ENCODE measurements at places on chromosomes 3 and 15.

DNA sequence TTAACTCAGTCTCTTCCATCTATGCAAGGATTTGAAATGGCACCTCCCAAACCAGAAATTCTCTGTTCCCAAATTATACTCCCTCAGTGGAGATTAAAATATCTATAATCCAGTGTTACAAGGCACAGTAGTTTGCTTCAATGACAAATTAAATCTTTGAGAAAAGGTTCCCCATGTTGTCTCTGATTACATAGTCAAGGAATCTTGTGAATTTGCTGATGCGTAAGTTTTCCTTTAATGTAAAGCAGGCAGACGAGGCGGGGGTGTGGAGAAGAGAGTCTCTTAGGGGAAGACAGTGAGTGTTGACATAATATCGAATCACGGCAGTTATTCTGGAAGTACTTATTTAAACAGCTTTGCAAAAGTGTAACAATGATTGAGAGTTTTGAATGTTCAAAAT, 236.4 kb upstream of the RARB start:
- DNase-seq, result no peak

GRCh38 chr3:184240384-184241140, 8.2 kb downstream of the ALG3 start:
- DNase-seq, result no peak

DNA sequence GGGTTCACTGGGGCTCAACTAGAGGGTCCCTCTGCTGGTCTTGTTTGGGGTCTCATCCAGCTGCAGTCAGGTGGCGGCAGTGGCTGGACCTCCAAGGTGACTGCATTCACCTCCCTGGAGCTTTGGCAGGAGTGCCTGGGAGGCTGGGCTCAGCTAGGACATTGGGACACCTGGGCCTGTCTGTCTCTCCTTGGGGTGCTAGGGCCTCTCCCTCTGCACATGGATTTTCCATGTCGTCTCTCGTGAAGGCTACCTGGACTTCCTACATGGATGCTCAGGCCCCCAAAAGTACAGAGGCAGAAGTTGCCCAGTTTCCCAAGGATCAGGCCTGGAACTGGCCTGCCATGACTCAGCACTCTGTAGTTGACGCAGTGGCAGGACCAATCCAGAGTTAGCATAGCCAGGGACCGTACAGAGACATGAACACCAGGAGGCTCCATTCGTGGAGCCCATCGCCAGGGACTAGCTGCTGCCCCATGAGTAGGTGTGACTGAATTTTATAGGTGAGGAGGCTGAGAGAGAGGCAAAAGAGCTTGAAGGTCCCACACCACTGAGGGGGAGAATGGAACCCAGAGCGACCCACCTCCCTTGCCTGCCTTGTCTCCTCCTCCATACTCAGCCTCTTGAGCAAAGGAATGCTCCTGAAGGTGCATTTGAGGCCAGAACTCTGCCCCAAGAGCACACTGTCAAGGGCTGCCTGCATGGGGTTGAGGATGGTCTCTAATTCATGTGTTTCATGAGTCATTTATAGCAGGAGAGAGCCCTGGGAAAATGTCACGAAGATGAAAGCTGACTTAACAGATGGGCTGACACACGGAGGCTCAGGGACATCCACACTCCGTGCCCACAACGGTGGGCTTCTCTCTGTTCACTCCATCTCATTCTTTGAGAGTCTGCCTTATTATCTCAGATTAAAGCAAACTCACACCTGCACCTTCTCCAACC, 13.0 kb upstream of the ALDH1A3 start:
- peak; percentile 46 for DNase-seq

DNA sequence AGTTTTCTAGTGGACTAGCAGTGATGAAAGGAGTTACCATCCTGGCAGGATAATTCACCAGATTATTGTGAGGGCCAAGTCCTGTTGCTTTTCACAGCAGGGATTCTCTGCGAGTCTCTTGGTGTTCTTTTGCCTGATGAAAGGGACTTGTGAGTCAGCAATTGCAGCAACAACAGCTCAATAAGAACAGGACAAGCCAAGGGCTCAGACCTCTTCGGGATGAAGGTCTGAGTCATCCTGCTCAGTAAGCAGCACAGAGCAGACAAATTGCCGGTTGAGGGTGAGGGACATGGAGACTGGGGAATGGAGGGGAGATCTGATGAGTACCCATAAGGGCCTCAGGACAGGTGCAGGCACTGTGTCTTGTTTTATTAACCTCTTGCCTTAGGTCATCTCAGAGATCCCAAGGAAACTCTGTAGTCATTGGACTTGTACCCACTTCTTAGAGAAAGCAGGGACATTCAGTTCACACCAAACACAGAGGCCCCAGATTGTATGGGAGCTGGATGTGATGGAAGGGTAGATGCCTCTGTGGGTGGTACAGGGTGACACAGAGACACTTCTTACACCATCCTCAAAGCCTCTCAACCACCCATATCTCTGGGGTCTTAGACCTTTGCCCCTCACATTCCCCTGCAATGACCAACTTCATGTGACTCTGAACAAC, 173.8 kb upstream of the TLE3 start:
- DNase-seq, result peak; percentile 92

GRCh38 chr15:39593071-39593655, 12.3 kb downstream of the THBS1 start:
- no peak for DNase-seq

GRCh38 chr15:81303244-81304225, 20.4 kb downstream of the STARD5 start:
- DNase-seq, result no peak

DNA sequence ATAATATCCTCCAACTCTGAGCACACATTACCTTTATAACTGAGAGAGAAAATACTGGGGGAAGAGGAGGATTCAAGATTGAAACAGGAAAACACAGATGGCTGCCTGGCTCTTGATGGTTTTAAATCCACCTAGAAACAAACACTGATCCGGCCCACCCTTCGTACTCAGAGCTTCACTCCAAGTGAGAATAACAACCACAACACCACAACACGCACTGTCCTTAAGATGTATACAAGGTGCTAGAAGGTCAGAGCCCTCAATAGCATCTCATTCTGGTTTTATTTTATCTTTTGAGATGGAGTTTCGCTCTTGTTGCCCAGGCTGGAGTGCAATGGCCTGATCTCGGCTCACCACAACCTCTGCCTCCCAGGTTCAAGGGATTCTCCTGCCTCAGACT, 9.9 kb downstream of the IP6K2 start:
- DNase-seq, result no peak

DNA sequence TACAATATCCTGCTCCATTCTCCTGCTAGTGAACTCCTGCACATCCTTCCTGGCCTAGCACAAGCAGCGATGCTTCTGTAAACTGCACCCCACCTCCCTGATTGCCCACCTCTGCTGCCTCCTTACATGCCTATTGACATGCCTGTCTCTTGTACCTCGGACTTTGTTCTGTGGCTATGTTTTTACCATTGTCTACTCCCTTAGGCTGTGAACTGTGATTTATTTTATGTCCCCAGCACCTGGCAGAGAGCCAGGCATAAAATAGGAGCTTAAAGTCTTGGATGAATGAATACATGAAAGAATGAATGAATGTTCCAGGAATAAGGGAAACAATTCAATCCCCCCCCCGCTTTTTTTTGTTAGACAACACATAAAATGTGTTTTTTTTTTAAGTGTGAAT, 210.0 kb downstream of the MYRIP start:
- DNase-seq, result no peak

DNA sequence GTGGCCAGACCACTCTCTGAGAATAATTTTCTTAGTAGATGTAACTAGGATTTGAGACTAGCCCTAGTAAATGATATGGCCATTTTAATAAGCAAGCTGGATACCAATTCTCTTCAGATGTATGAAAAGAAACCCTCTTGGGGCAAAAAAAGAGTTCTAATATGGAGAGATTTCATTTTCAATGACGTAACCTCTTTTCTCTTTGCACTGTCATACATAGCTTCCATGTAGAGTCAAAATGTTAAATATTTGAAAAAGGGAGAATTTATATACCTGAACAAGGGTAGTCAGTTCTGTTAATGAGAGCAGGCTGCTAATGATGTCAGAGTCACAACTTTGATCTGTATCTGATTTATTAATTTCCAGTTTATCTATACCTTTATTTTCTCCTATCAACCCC, 120.0 kb downstream of the KBTBD8 start:
- DNase-seq, result no peak

DNA sequence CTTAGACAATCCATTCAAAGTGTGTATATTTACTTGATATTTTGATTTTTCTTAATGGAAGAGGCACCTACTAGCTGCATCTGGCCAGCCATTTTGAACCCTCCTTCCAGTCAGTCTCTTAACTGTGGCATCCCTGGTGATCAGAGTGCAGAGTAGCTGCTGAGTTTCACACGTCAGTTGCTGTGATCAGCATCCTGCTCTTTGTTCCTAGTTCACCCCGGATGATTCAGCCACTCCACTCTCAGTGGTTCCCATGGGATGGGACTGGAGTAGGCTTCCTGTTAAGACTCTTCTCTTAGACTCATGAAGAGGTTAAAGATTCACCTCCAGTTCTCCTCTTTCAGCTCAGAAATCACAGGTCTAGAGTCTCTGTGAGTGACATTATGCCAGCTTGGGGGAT, 75.8 kb downstream of the STXBP5L start:
- DNase-seq, result no peak

GRCh38 chr3:42702066-42702951, at the start of gene HHATL:
Gene HHATL, minus strand, starts transcription at chr3:42702798. Its CDS starts 1,972 bp downstream, at chr3:42700826.
- DNase-seq, result no peak

DNA sequence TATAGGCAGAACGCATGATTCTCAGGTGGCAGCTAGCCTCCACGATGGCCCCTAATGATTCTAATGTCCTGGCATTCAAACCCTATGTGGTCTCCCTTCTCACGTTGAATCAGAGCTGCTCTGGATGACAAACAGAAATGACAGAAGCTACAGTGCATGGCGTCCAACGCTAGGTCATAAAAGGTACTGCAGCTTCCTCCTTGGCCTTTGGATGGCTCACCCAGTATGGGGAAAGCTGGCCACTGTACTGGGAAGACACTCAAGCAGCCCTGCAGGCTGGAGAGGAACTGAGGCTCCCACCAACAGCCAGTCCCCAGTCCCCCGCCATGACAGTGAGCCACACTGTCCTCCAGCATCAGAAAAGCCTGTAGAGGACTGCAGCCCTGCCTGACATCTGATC, 286.3 kb downstream of the FAM43A start:
- DNase-seq, result no peak

DNA sequence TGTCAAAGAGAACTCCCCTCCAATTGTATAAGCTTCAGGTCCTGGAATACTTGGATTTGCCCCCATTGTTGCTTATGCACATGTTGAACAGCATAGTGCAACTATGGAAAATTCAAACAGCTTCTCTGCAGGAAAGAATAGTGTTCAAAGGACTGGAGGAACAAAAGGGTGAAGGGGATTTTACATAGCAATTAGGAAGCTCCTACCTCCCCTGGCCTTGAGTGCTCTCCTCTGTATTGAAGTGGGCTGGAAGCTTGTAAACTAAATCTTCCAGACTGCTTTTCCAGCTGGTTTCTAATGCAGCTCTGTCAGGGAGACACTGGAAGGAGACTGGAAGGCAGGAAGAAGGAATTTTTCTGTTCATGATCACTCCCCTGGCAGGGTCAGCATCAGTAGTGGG, 7.2 kb upstream of the ELP6 start:
- no peak for DNase-seq

DNA sequence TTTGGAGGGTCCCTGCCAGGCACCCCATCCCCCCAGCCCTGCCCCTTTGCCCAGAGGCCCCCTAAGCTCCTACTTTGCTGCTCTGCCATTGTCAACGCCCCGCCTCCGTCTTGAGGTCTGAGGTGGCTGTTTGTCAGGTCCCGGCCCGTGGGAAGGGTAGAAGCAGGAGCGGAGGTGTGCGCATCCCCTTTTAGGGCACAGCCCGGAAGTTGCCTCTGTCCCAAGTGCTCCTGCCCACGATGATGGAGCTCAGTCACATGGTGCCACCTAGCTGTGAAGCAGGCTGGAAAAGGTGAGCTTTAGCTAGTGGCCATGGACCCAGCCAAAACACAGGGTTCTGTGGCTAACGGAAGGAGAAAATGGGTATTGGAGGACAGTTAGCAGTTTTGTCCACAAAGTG, 28.5 kb upstream of the LCTL start:
- DNase-seq, result no peak

DNA sequence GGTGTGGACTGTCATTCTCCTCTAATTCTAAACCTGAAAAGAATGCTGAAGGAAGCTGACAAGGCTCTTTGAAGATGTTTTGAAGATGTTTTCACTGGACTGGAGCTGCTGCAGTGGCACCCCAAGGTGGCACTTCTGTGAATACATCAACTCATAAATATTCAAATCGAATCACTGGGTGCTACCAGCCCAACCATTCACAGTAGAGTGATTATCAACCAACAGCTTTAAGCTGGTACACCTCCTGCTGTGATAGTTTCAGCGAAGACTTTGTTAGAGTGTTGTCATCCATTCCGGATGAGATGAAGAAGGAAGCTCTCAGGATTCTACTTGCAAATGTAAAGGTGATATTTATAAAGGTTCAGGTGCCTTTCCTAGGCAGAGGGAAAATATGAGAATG, 106.6 kb downstream of the LSAMP start:
- DNase-seq, result no peak

DNA sequence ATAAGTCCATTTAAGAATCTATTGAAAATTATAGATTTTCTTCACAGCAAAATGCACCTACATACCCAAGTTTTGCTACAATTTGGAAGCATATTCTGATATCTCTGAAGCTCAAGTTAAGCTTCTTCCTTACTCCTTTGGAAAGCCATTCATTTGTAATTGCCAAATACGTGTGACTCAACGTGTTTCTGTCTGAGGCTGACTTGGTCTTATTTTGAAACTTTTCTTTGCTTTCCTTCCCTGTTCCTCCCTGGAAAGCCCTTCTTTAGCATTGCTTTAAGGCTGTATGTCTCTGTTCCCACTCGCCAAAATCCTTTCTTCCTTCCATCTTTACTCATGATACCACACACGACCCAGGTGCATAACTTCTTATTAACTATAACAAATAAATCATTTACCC, 232.0 kb downstream of the ZBBX start:
- DNase-seq, result no peak

DNA sequence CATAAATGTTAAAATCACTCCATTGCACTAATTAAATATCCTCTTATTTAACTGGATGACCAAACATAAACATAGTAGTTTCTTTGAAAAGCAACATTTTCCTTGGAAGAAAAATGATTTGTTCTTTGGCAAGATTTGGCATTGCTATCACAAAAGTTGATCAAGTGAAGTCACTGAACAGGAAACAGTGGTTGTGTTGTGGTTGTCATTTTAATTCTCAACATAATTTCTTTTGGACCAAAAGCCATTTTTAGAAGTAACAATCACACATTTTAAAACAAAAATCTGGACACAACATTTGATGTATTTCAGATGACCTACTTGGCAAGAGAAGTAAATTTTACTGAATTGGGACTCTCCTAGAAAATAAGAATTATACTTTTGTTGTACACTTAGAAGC, 872.3 kb downstream of the ROBO1 start:
- no peak for DNase-seq

DNA sequence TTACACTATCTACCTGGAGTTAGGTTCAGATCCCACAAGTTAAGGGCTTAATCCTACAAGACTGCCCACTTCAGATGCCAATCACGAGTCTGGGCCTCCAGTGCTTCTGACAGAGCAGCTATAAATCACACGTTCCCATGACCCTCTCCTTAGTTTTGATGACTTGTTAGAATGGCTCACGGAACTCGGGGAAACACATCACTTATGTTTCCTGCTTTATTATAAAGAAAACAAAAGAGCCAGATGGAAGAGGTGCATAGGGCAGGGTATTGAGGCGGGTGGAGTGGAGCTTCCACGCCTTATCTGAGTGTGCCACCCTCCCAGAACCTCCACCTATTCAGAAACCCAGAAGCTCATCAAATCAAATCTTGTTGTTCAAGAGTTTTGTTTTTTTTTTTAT, 170.8 kb downstream of the MOBP start:
- DNase-seq, result peak; percentile 14
